Activated T-cell treated with anti-CD3 and anti-CD28 coated beads, Interleukin-2, amount 50 U/mL, for 72 hours (primary cell): ENCODE measurements at places on chromosomes 3 and 15. TPM values are rescaled to one million over a fixed set of nuclear protein-coding genes. Genes with fewer than 3 reads are reported as not detected.

The UROC1 gene
- total RNA-seq = not detected

GRCh38 chr3:100001526-100002270, 112.6 kb downstream of the FILIP1L start:
- H3K4me1 ChIP-seq = peaks cover 17% of the 10 kb centered on the region
- H3K27me3 ChIP-seq = no peaks in the 10 kb centered on the region
- H3K36me3 ChIP-seq = peaks cover 2% of the 10 kb centered on the region

DNA sequence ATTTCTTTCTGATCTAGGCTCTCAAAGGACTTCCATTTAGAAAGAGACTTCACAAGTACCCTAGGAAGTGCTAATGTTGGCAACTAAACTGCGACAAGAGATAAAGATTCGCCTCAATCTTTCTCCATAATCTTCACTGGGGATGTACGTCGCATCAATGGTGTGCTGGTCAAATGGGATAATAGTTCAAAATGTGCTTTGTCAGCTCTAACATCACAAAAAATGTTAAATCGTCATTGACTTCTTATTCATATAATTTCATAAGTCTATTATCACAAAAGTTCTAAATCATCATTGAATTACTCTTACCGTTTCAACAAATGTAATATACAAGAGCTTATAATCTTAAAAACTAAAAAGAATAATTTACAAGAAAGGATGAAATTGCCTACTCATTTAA, 727.7 kb downstream of the ROBO1 start:
- H3K27me3 ChIP-seq = no peaks in the 10 kb centered on the region
- DNase-seq = no peak
- H3K4me1 ChIP-seq = no peaks in the 10 kb centered on the region
- H3K4me3 ChIP-seq = no peak overlapping the region

GRCh38 chr3:195096484-195097330, 174.3 kb downstream of the XXYLT1 start:
- no peak for DNase-seq
- no peaks in the 10 kb centered on the region for H3K4me1 ChIP-seq
- no peak overlapping the region for H3K27ac ChIP-seq
- H3K4me3 ChIP-seq = no peak overlapping the region
- H3K27me3 ChIP-seq = no peaks in the 10 kb centered on the region
- no peaks in the 10 kb centered on the region for H3K36me3 ChIP-seq

- no peak overlapping the region for H3K27ac ChIP-seq
- peaks cover 5% of the 10 kb centered on the region for H3K4me1 ChIP-seq
- no peak overlapping the region for H3K4me3 ChIP-seq
- no peak for DNase-seq
These were observed 48.7 kb downstream of the FBN1 start for GRCh38 chr15:48596841-48597240.

The FOXB1 gene
- 6.0 TPM for total RNA-seq

GRCh38 chr3:190696777-190697501, 165.6 kb downstream of the GMNC start:
- H3K27ac ChIP-seq = no peak overlapping the region
- H3K4me3 ChIP-seq = no peak overlapping the region
- no peaks in the 10 kb centered on the region for H3K4me1 ChIP-seq
- peaks cover 32% of the 10 kb centered on the region for H3K27me3 ChIP-seq

The ALDH1A2 gene
- 2.6 TPM for total RNA-seq

The TP63 gene
- 2.3 TPM for total RNA-seq

GRCh38 chr3:128278130-128278529, 124.8 kb downstream of the EEFSEC start:
- no peak overlapping the region for H3K27ac ChIP-seq
- H3K27me3 ChIP-seq = no peaks in the 10 kb centered on the region
- DNase-seq = no peak
- no peaks in the 10 kb centered on the region for H3K36me3 ChIP-seq

GRCh38 chr15:101189409-101190091, 62.3 kb downstream of the CHSY1 start:
- peaks cover 14% of the 10 kb centered on the region for H3K36me3 ChIP-seq
- H3K4me3 ChIP-seq = peak overlapping the region; percentile 84
- peaks cover 95% of the 10 kb centered on the region for H3K4me1 ChIP-seq
- no peaks in the 10 kb centered on the region for H3K27me3 ChIP-seq
- no peak for DNase-seq
